ENCODE measurements at places on chromosomes 1 and 21. TPM values are rescaled to one million over a fixed set of nuclear protein-coding genes. Genes with fewer than 3 reads are reported as not detected.

Gene PRKAA2
- total RNA-seq = 1.3 TPM

Gene LDLRAD1
- not detected for total RNA-seq

Gene ACTA1
- total RNA-seq = not detected

Gene RHBG
- total RNA-seq = not detected

Gene CYYR1
- total RNA-seq = not detected

Gene EDARADD
- total RNA-seq = 0.32 TPM

Gene FOXD2
- total RNA-seq = 0.32 TPM

Gene ADAM30
- under 0.01 TPM for total RNA-seq

Gene GFI1
- under 0.01 TPM for total RNA-seq

Gene CATSPERE
- total RNA-seq = 1.7 TPM

Gene FBXO2
- 4.3 TPM for total RNA-seq

Gene CA6
- total RNA-seq = not detected

Gene INKA2
- total RNA-seq = 4.5 TPM

Gene CFAP57
- under 0.01 TPM for total RNA-seq

Gene LAMB3
- 3.9 TPM for total RNA-seq

Gene OLIG2
- total RNA-seq = not detected

Gene PDE9A
- total RNA-seq = 3.9 TPM

Gene CAPN8
- not detected for total RNA-seq

Gene S100A7
- not detected for total RNA-seq

Gene RAP1GAP
- total RNA-seq = not detected

Gene SLC45A3
- total RNA-seq = 3.2 TPM

Gene FASLG
- not detected for total RNA-seq

Gene SYNC
- total RNA-seq = 56.0 TPM

Gene BCL2L15
- 0.32 TPM for total RNA-seq

Gene ARHGEF11
- total RNA-seq = 35.8 TPM

Gene SDC3
- total RNA-seq = 16.8 TPM

Gene LAPTM5
- not detected for total RNA-seq

Gene A3GALT2
- total RNA-seq = not detected

Gene RAB25
- total RNA-seq = not detected

Gene ANXA9
- total RNA-seq = 0.86 TPM

Gene ACOT11
- total RNA-seq = 1.3 TPM

All from fibroblast of villous mesenchyme (primary cell).